ENCODE measurements at places on chromosomes 6 and 20.

GRCh38 chr6:14110001-14110818 lies 7.4 kb upstream of the CD83 start:
- DNase-seq = no peak

DNA sequence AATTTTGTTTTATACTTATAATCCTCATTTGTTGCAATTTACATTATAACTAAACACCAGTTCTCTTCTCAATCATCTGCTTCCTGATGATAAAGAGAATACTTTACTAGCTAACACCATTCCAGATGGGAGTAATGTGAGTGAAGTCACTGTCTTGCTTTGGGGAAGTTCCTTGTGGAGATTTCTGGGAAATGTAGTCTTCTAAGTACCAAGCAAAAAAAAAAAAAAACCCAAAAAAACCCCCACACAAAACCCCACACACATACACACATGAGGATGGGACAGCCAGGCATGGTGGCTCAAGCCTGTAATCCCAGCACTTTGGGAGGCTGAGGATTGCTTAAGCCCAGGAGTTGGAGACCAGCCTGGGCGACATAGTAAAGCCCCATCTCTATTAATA lies 2.2 kb upstream of the SNPH start:
- no peak for DNase-seq

GRCh38 chr6:37550191-37550831 lies 50.6 kb upstream of the CCDC167 start:
- no peak for DNase-seq

DNA sequence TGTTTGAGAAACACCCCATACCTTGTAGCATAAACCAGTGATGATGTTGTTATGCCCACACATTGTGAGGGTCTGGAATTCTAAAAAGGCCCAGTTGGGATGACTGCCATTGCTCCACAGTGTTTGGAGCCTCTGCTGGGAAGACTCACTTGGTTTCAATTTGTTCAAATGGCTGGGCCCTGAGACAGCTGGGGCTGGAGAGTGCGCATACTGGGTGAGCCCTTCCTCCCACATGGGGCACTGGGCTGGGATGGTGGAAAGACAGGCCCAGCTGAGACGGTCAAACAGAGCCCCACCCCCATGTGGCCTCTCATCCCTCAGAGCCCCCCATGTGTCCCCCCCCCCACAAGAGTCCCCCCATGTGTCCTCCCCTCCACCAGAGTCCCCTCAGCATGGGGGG lies 20.3 kb upstream of the RNASET2 start:
- DNase-seq = no peak
